Tongue (tissue), 3 donors: ENCODE measurements at places on chromosomes 7 and 10. TPM values are rescaled to one million over a fixed set of nuclear protein-coding genes. Genes with fewer than 3 reads are reported as not detected.

- DNase-seq, result no peak
Observed at GRCh38 chr10:121221072-121221471, 369.9 kb downstream of the WDR11 start.

DNA sequence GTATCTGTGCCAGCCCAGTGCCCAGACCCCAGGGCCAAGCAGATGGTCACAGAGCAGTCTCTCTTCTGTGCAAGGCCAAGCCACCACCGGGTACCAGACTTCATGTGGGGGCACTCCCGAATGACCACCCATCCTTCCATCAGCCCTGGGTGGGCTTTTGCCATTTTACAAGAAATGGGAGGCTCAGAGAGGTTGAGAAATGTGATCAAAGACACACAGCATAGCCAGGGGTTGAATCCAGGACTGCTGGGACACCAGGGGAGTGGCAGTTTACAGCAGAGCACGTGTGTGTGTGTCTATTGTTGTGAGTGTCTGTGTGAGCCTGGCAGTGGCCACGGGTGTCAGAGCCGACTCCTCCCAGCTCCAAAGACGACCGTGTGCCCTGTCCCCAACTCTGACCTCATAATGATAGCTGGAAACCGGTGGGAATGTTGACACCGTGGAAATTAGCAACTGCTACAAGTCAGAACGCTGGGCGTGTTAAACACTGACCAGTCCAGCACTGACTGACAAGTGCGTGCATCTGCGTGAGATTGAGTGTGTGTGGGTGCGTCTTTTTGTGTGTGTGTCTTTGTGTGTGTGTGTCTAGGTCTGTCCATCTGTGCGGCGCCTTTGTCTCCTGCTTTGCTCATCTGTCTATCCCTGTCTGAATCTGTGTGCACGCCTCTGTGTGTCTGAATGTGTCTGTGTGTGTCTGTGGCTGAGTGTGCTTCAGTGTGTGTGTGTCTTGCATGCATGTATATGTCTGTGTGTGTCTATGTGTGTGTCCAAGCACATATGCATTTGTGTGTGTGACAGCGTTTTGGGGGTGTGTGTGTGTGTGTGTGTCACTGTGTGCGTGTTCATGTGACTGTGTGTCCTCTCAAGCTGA, 17.2 kb upstream of the SLC29A4 start:
- no peak for DNase-seq

- DNase-seq, result no peak
Observed at GRCh38 chr7:158327571-158328180, 259.9 kb downstream of the PTPRN2 start.

DNA sequence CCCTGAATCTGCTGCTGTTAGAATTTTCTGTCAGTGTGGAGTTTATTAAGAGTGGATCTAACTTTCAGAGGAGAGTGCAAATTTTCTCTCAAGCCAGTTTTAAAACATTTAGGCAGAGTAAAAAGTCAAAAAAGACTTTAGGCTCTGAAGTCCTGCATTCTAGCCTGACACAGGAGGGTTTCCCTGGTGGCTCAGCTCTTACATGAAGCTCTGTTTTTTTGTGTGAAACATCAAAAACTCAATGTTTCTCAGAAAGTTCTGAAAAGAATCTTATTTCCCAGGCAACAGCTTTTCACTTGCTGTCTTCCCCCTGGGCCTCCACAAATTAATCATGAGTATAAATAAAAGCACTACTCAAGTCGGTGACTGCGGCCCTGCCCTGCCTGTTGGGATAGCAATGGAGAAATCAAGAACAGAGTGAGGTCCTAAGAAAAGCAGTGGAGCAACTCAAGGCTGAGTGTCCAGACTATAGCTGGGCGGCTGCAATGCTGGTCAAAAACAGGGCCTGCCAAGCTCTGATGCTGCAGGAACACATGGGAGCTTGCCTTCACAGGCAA, 22.3 kb upstream of the WDR11 start:
- DNase-seq, result no peak

Gene PGAM2
- total RNA-seq, result 433 TPM

- peak; percentile 78 for DNase-seq
Observed at GRCh38 chr7:133530682-133531081, 277.8 kb downstream of the EXOC4 start.

GRCh38 chr10:59708816-59709394, 745 bp downstream of the SLC16A9 start:
- peak; percentile 25 for DNase-seq

DNA sequence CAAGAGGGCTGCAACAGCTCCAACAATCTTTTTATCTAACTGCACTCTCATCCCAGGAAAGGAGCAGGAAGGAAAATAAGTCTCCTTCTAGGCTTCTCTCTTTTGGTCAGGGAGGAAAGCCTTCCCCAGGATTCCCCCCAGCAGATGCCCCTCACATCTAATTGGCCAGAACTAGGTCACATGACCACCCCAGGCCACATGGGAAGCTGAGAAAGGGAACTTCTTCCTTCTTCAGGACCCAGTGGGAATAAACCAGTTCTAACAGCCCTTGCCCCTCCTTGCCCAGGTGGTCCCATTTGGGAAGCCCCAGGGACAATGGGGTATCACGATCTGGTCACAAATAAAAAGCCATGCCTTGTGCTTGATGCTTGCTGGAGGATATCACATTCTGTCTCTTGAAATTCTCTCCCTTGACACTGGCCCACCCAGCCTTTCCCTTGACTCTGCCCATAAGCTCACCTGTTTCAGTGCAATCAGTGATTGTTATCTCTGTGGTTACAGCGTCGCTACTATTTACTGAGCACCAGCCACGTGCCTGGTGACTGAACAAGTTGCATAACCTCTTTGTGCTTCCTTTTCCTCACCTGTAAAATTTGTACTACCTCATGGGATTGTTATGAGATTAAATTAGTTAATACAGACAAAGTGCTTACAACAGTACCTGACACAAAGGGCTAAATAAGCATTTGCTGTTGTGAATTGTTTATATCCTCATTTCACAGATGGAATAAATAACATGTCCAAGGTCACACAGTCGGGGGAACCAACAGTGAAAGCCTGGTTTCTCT, 9.0 kb upstream of the TACR2 start:
- DNase-seq, result no peak

GRCh38 chr10:17737027-17737965, 14.7 kb upstream of the TMEM236 start:
- peak; percentile 58 for DNase-seq

DNA sequence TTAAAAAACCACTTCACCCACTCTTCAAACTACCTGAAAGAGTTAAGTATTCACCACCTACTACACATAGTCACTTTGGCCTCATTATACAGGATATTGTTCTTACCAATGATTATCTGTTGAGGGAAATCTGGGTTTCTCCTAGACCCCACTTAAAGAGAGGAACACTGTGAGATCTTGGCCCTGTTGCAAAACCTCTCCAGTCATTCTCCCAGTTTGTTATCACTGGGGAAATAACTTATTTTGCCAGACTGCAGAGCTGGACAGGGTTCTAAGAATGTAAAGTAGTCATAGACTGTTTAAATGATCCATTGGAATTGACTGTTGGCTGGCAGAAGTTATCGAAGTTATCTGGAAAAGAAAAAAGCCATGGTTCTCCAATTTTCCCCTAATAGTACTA, 143.8 kb downstream of the HGF start:
- no peak for DNase-seq

DNA sequence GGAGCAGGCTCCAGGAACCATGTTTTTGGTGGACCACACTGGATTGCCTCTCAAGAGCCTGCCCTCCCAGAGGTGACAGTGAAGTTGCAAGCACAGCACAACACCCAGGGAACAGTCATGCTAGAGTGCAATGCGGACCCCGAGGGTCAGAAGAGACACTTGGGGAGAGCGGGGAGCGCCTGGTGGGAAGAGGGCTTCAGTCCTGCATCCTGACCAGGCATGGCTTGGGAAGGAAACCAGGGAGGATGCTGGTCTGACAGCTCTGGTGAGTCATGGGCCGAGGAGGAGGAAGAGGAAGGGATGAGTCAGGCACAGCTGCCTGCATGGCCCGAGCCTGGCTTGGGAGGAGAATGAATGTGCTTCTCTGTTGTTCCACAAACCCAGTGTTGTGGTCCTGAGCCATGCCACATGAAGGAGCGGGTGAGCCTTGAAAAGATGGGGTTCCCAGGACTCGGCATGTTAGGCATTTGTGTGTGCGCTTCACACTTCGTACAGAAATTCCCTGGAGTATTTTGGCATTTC, 29.5 kb upstream of the ANKRD2 start:
- DNase-seq, result peak; percentile 68

Gene ACTR3C
- total RNA-seq, result 12.1 TPM

DNA sequence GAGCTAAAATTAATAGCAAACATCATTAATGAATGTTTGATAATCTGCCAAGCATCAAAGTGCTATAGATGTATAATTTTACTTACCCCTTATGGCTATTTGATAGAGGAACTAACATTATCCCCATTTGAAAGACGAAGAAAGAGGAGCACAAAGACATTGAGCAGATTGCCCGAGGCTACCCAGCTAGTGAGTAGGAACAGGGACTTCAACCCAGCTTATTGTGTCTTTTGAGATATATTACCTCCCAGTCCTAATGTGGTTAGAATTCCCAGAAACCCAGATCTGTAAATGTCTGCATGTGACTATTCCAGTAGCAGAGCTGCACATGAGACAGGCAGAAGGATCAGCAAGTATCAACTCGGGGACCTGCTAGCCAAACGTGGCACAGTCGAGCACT, 160.1 kb upstream of the AOAH start:
- no peak for DNase-seq

Gene CALCR
- total RNA-seq, result 7.0 TPM

Gene RPEL1
- total RNA-seq, result not detected
